ENCODE measurements at places on chromosomes 1 and 21.

DNA sequence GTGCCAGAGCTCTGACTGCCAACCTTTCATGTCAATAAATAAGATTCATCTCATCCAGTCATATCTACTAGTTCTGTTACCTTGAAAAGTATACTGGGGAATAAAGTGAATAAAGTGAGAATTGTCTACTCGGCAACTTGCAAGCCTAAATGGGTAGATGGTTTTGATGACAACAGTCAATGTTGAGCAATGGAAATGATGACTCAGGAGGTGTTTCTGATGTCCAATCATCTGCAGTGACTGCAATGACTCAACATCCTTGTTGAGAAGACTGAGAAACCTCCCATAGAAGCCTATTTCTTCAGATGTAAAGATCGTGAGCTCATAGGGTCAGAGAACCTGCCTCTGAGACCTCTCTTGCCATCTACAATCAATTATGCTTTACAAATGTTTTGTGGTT lies 276.4 kb downstream of the SPATA17 start:
- DNase-seq = no peak

GRCh38 chr1:42450061-42450460 lies 5.8 kb downstream of the ZMYND12 start:
- no peak for DNase-seq

DNA sequence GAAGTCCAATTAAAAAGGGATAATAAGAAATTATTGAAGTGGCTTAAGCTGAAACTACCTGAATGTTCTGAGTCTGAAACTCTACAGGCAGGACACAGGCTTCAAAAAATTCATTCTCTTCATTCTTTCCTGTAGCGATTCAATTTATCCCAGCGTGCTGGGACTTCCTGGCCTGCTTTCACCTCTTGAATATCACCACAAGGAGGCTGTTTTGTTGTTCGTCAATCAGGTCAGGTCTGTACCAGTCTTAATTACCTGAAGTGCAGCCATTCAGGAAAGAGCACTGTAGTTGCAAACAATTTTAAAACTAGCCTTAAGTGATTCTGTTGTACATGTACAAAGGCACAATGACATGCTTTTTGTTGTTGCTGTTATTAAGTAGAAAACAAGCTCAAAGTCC lies 38.4 kb downstream of the FYB2 start:
- no peak for DNase-seq

DNA sequence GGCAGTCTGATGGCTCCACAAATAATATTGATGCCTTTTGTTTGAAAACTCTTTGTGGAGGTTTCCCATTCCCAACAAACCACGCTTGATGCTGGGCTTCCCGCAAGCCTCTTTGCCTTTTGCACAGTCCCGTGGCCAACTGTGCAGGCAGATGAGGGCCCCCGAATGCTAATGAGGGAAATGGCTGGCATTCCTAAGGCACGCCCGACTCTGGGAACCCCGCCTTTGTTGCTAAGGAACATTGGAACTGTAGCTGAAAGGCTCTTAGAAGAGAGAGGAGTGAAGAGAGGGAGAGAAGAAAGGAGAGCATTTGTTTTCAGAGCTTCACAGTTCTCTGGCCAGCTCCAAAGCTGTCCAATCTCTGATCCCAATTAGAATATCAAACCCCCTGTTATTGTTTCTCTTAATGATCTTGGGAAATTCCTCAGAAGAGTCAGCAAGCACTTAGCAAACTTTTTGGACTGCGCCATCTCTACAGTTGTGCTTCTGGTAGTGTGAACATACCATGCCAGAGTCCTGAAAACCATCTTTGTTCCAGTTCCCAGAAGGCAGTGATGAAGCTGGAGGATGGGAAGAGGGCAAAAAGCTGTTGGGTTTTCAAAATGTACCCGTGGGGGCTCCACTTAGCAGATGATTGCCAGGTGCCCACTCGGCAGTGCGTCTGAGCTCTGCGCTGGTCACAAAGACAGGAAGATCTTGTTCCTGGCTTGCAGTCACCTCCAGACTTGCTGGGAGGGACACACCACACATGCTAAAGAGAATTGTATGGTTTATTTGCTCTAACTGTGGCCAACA lies 60.1 kb upstream of the CYP2J2 start:
- peak; percentile 81 for DNase-seq

GRCh38 chr1:58902830-58903513 lies 119.1 kb upstream of the JUN start:
- no peak for DNase-seq

DNA sequence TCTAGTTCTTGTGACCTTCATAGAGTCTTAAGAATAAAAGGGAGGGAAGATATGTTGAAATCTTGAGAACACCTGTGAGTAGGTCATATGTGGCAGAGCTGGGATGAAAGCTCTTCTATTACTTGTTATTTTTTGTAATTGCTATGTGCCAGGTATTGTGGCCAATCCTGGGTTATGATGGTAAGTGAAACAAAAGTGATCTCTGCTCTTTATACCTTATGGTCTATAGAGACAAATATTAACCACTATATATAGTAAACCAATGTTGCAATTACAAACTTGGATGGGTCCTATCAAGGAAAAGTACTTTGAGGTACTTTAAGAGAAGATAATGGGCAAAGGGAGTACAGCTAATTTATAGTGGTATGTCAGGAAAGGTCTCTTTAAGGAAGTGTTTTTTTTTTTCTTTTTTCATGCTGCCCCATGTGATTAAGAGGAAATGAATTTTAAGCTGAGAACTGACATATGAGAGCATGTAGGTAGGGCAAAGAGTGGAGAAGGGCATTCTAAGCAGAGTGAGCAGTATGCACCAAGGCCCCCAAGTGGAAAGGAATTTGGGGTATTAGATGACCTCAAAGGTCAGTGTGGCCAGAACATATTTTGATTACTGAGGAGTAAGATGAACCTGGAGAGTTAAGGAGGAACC lies 43.3 kb downstream of the POU2F1 start:
- peak; percentile 10 for DNase-seq

- DNase-seq = no peak
Measured at GRCh38 chr1:45979074-45979777, 153.2 kb downstream of the PIK3R3 start.

DNA sequence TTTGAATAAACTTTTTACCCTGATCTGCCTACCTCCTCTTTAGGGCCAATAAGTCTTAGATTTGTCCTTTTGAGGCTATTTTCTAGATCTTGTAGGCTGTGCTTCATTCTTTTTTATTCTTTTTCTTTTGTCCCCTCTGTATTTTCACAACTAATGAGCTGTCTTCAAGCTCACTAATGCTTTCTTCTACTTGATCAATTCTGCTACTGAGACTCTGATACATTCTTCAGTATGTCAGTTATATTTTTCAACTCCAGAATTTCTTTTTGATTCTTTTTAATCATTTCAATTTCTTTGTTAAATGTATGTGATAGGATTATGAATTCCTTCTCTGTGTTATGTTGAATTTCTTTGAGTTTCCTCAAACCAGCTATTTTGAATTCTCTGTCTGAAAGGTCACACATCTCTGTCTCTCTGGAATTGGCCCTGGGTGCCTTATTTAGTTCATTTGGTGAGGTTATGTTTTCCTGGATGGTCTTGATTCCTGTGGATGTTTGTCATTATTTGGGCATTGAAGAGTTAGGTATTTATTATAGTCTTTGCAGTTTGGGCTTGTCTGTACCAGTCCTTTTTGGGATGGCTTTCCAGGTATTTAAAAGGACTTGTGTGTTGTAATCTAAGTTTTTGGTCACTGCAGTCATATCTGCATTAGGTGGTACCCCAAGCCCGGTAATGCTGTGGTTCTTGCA lies 11.2 kb upstream of the ATG4C start:
- DNase-seq = no peak

DNA sequence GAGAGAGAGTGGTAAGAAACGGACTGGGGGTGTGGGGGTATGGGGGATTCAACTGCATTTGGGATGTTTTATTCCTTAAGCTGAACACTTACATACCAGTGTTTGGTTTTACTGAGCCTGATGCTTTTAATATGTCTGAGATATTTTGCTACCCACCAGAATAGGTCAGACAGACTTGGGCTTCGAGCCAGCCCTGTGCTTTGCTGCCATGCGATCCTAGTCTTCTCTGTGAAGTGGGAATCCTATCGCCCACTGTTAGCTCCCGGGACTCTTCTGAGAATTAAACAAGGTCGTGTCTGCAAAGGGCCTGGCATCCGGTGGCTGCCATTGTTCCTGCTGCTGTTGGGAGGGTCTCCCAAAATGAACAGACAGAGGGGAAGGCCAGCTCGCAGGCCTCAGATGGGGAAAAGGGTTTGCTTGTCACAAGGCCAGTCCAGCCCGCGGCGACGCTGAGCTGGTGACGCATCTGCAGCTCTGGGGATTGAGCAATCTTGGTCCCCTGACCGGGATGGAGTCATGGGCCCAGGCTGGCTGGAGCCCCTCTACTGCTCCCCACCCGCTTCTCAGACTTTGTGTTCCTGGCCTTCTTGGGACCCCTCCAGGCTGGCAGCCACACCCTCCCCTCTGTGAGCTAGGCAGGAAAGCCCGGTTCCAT lies 26.9 kb upstream of the ECE1 start:
- peak; percentile 81 for DNase-seq

DNA sequence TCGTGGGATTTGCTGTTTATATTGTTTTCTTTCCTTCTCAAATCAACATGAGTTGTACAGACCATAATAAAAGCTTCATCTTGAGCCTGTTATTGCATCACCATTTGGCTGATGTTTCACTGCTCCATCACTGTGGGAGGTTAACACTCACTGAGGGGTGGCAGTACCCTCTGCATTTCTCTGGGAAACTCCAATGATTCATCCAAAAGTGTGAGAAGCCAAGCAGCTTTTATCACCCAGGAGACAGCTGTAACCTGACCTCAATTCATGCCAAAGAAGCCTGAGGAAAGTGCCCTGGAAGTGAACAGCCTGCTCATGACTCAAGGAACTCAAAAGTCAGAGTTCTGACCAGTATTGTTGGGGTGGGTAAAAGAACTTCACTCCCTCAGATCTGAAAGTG lies 84.1 kb downstream of the GPR88 start:
- peak; percentile 76 for DNase-seq

DNA sequence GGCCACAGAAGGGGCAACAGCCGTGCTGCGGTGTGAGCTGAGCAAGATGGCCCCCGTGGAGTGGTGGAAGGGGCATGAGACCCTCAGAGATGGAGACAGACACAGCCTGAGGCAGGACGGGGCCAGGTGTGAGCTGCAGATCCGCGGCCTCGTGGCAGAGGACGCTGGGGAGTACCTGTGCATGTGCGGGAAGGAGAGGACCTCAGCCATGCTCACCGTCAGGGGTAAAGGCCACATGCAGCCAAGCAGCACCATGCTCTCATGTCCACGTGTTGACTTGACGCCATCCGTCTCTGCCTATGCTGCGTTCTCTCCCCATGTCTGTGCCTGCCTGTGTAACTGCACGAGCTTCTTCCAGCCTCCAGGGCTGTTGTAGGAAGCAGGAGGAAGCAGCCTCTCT lies 85.5 kb downstream of the OBSCN start:
- DNase-seq = no peak

DNA sequence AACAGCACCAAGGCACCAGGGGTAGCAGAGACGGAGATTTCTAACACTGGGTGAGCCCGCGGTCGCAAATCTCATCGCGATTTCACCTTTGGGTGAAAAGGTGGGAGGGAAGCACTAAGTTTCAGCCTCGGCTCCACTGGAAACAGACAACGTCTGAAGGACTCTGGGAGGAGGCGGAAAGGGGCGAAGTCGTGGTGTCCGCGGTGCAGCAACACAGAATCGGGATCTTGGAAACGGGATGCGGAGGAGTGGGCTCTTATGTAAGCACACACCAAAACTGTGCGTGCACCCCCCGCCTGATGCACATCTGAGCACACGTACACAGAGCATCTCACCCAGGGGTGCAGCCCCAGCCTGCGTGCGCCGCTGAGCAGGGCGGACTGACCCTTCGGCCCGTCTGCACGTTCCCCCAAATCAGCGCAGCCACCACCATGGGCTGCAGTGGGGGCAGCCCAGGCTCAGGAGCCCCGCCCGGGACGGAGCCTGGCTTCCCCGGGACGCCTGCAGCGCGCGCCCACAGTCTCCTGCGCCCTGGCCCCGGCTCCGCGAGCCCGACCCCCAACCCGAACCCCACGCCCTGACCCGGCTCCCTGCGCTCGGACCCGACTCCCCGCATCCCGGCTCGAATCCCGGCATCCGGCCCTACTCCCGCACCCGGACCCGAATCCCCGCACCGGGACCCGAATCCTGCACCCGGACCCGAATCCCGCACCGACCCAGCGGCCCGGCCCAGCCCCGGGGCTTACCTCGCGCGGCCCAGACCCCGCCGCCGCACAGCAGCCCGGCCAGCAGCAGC lies 670 bp downstream of the CLSTN1 start:
- DNase-seq = no peak

DNA sequence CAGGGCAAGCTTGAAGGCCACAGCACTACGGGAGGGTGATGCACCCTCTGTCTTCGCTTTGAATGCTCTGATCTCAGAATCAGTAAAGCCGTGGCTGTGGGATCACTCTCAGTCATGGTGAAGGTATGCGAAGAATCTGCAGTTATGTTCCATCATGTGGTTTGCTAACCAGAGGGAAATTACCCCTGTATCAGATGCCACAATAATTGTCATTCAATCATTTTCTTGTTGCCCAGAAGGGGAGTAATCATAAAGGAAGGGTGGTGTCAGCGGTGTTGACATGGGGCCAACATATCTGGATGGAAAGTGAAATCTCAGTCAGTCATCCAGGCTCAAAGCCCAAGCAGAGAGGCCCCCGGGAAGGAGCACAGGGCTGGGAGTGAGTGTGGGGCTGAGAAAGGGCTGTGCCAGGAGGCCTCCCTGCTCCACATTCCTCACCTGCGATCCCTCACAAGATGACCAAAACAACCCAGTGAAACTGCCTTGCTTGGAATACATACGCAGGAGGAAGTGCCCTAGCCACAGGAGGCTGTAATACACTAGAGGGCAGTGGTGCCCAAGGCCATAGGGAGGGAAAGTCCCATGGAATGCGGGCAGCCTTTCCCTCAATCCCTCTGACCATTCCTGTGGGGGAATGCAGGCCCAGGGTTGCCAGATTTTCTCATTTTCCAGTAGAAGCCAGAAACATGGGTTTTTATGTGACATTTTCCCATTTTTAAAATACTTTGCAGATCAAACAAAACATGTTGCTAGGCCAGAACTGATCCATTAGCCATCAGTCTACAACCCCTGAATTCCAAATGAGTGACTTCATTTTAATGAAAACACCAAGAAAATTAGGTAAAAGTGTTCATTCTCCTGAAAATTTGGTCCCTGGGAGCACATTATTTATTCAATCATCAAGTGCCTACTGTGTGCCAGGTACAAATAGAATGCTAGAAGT lies 95.7 kb upstream of the VANGL1 start:
- peak; percentile 89 for DNase-seq

GRCh38 chr1:228650141-228650540 lies 85.1 kb upstream of the RHOU start:
- no peak for DNase-seq

GRCh38 chr1:113137563-113137962 lies 64.6 kb downstream of the LRIG2 start:
- DNase-seq = no peak

DNA sequence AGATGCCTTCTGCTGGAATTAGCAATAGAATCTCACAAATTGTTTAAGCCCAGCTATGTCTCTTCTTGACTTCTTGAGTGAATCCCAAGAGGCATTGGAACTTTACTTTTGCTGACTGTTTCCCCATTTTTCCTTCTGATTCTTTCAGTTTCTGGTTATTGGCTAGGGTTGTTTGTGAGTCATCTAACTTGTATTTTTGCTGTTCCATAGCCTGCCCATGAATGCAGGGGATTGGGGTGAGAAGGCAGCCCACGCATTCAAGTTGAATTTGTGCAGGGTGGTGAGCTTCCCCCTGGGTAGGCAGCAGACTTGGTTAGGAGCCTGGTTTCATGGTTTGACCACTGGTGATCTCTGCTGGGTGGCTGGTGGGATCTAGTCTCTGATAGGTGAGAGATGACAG lies 10.4 kb upstream of the KLF17 start:
- no peak for DNase-seq
